Stimulated activated CD4-positive, alpha-beta T cell treated with anti-CD3 and anti-CD28 coated beads, Interleukin-15, amount 100 ng/mL, for 1 hour (primary cell): ENCODE measurements at places on chromosomes 3 and 15.

GRCh38 chr3:10703875-10704274, 112.2 kb upstream of the SLC6A11 start:
- no peak for DNase-seq

DNA sequence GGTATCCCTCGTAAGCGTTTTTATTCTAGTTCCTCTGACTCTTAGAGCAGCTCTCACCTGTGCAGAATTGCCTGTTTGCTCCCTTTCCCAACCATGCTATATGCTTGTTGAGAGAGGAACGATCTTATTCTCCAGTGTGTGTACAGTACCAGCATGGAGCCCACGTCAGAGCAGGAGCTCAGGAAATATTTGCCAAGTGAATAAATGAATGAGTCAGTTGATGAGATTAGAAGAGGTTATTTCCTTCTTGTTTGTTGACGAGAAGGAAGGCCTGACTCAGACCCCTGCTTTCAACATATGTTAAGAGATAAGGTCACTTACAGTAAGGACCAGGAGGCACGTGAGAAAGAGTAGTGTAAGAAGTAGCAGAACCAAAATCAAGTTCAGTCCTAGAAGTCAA, 106.3 kb upstream of the ABHD17C start:
- no peak for DNase-seq

DNA sequence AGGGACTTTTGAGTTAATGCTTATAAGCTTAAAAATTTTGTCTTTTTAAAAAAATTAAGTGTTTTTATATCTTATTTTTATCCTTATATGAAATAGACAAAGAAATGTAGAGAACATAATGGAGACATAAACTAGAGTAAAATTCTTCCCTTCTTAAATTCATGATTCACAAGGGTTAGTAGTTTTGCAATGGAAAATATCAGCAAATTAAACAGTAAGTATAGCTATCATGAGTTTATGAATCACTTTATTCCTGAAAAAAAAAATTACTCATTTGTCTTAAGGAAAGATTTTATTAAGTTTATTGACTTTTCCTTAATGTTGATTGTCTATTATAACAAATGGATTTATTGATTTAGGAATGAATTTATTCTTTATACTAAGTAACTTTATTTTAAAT, 4.3 kb downstream of the ATP6V1A start:
- DNase-seq = no peak

- no peak for DNase-seq
These were observed 874 bp downstream of the INO80 start for GRCh38 chr15:41115161-41115651.

DNA sequence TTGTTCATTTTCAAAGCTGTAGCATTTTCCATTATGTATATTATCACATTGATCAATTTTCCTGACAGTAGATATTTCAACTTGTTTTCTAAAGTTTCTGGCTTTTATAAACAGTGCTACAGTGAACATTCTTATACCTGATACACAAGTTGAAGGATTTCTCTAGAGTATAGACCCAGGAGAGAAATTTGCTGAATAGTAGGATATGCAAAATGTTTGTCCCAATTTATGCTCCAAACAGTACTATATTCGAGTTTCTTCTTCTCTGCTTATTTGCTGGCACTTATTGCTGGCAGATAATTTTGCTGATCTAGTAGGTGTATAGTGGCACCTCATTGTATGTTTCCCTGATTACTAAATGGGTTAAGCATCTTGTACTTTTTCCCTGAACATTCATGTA, 117.2 kb upstream of the CHRM5 start:
- DNase-seq = no peak

GRCh38 chr3:25971736-25972135, 181.8 kb downstream of the OXSM start:
- DNase-seq = no peak

DNA sequence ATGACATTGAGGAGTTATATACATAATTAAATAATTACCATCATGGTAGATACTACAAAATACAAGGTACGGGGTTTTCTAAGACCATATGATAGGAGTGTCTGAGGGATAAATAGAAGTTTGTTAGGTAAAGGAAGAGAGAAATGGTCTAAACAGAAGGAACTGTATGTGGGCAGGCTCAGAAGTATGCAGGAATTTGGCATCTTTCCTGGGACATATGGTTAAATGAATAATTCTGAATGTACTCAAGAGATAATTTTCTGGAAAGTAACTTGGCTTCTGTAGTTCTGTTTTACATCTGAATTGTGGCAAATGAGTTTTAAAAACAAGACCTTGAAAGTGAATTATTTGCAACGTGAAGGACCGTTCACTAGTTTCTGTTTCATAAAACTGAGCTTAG, 17.5 kb downstream of the LMCD1 start:
- no peak for DNase-seq

- DNase-seq = no peak
These were observed 14.2 kb downstream of the CSK start for GRCh38 chr15:74795966-74796625.

DNA sequence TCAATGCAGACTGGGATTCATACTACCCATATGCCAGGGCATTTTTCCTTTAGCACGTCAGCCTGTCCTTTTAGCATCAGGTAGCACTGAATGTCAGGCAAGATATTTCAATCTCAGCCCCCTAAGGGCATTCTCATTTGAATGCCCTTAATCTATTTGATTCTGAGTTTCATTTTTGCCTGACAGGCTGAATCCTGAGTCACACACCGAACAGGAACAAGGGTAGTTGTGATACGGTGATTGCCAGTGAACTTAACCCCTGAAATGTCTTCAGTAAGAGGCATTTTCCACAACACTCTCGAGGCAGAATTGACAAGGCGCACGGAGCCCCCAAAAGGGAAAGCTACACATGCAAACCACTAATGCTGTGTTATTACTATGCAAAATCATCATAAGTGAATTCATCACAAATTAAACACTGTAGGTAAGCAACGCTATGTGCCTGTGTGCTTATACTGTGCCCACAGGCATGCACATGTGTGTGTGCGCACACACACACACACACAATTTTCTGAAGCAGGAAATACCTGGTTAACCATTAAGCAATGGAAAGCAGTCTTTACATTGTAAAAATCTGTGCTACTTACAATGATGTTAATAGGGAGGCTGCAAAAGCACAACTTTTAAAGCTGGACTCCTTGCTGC, 130.4 kb downstream of the ZNF385D start:
- no peak for DNase-seq

- DNase-seq = no peak
These were observed 38.2 kb downstream of the MAGI1 start for GRCh38 chr3:66000506-66000905.

- no peak for DNase-seq
These were observed 73.3 kb downstream of the TRANK1 start for GRCh38 chr3:36871379-36872126.

DNA sequence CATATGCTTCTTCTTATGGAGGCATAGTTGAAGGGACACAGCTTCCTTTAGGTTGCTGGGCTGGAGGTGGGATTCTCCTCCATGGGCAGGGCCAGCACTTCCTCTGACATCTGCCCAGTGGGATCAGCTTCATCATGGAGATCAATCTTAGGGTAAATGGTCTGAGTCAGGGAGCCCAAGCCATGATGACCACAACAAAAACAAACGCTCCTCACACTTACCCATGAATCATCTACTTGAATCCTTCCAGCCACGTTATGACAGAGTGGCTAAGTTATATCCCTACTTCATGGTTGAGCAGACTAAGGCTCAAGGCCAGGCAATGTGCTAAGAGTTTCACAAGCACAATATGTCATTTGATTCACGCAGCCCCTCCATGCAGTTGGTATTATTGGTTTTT, 87.2 kb upstream of the NMNAT3 start:
- DNase-seq = no peak

DNA sequence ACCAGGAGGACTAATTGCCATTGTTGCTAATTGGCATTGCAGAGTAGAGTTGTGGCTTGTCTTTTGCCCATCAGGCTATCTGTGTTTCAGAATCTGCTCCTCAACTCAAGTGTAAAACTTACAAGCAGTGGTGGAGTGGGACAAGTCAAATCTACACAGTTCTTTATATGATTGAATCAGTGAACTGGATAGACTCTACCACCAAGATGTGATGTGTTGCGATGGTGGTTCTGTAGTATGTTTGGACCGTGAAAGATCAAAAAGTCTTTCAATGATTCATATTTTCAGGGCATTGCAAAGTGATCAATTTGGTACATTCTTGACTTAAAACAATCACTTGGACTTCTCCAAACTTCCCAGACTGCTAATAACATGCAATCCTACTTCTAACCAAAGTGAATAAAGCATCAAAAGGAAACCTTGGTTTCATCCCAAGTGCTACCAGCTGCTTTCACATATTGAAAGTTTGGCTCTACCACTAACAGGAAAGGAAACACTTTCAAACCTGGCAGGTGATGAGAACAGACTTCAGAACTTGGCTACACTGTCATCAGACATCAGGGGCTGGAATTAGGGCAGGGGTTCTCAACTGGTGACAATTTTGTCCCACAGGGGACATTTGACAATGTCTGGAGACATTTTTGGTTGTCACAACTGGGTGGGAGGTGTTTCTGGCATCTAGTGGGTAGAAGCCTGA, 844.7 kb upstream of the CFAP20DC start:
- no peak for DNase-seq

DNA sequence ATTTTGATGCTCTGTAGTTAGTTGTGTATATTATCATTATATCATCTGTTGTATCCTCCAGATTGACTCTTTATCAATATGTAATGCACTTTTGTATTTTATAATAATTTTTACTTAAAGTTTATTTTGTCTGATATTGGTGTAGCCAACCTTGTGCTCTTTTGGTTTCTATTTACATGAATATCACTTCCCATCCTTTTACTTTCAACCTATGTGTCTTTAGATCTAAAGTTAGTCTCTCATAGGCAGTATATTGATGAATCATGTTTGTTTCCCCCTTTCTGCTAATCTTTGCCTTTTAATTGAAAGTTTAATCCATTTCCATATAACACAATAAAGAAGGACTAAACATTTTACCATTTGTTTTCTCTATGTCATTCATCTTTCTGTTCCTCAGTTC, 28.1 kb upstream of the CD200R1L start:
- DNase-seq = no peak

GRCh38 chr3:135895106-135895733, 70.3 kb upstream of the PPP2R3A start:
- peak; percentile 7 for DNase-seq

DNA sequence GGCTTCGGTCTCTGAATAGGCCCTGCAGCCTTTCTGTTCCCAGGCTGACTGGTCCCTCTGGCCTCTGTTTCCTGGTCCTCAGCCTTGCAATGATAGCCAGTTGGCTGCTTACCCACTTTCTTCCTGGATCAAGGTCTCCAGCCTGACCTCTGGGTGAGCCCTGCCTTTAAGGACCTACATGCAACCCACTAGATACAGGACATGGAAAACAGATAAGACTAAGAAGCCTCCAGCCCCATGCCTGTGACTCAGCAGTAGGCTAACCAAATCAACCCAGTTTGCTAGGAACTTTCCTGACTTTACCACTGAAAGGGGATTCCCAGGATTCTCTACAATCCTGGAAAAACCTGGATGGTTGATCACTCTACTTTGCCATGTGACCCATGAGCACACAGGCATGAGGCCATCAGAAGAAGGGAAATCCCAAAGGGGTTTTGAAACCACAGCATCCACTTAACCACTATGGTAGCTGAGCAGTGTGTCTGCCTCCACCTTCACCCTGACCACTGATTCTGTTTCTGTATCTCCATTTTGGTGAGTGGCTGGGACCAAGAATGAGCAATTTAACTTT, 188.1 kb downstream of the CHST2 start:
- no peak for DNase-seq

- DNase-seq = no peak
These were observed 74.4 kb downstream of the DLG1 start for GRCh38 chr3:197224034-197224444.

DNA sequence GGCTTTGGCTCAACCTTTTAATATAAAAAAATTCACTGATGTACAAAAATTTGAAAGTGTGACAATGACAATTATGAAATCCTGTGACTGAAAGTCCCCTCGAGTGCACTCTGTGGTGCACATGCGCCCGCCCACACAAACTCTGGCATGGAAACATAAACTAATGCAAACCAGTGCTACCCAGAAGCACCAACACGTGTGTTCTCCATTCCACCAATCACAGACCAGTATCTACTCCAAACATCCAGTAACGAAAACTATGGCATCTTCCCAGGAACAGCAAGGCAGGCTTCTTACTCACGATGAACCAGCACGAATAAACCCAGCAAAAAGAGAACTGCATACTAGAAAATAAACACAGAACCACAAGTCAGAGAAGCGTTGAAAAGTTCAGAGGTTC, 11.7 kb upstream of the NMB start:
- no peak for DNase-seq

DNA sequence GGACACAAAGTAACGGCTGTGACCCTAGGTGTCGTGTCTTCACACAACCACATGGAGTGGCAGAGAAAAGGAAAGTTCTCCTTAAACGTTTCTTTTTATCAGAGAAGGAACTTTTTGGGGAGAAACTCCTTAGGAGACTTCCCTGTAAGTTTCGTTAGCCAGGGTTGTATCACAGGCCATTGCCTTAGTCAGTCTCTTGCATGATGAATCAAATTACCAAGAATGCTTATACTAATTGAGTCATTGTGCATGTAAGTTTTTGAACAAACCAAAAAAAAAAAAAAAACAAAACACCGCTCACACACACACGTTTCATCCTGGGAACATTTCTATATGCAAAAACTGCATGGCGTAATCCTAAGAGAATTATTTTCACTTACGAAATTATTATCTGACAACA, 150.4 kb upstream of the SATB1 start:
- no peak for DNase-seq

GRCh38 chr3:183252973-183253527, at the start of gene B3GNT5:
Gene B3GNT5 (plus strand): TSS chr3:183253253. CDS start chr3:183269799, 16,546 bp downstream.
- DNase-seq = no peak

GRCh38 chr3:42056840-42057239, 34.3 kb upstream of the TRAK1 start:
- no peak for DNase-seq

DNA sequence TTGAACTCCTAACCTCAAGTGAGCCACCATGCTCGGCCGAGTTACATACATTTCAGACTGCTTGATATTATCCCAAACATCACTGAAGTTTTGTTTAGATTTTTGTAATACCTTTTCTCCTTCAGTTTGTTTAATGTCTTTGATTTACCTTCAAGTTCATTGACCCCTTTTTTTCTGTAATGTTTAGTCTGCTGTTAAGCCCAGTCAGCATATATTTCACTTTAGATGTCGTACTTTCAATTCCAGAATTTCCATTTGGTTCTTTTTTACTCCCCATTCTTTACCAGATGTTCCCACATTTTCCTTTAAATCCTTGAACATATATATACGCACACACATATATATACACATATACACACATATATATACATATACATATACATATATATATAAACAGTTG, 59.1 kb upstream of the CTDSPL2 start:
- no peak for DNase-seq

- no peak for DNase-seq
These were observed 10.6 kb downstream of the ST6GAL1 start for GRCh38 chr3:186940967-186941366.

GRCh38 chr15:52667597-52667996, 11.6 kb downstream of the ATOSA start:
- no peak for DNase-seq
